Stimulated activated CD8-positive, alpha-beta memory T cell treated with anti-CD3 and anti-CD28 coated beads, Interleukin-4, amount 100 ng/mL, for 1 hour (primary cell): ENCODE measurements at places on chromosomes 11 and 22.
A peak's percentile ranks its signal among the peaks of the same experiment; 100 is the strongest.

DNA sequence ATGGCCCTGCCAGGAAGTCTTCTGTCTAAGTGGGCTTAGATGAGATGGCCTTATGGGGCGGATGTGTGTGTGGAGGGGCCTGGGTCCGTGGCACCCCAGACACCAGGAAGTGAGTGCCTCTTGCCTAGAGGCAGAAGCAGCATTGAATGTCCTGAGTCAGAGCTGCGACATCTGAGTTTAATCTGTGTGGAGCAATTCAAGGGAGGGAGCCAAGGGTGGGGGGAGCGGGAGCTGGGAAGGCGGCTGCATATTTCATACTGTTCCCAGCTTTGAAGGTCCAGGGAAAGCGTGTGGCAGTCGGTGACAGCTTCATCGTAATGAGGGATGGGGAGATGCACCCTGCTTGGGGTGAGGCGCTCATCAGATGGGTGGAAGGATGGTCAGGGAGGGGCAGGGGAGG is 73.5 kb upstream of the THY1 start:
- DNase-seq, result no peak

DNA sequence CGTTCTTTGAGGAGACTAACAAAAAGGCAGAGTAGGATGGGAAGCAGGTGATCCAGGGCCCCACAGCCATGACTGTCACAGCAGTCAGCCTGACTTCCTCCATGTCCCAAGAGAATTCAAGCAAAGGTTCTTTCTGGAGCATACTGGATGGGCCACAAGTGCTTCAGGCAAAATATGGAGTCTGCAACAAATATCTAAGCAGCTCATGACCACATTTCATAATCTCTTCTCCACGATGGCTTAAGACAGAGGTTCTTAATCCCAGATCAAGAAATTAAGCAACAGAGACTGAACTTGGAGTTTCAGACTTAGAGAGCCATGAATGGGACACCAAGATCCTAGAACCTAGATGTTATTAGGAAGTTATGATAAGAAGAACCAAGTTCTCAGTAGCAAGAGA is 31.6 kb downstream of the GUCY1A2 start:
- DNase-seq, result no peak

- peak; percentile 6 for DNase-seq
These were observed 754 bp downstream of the NUP50 start for GRCh38 chr22:45164270-45165088.

GRCh38 chr11:88415495-88415894 is 78.0 kb upstream of the CTSC start:
- no peak for DNase-seq

DNA sequence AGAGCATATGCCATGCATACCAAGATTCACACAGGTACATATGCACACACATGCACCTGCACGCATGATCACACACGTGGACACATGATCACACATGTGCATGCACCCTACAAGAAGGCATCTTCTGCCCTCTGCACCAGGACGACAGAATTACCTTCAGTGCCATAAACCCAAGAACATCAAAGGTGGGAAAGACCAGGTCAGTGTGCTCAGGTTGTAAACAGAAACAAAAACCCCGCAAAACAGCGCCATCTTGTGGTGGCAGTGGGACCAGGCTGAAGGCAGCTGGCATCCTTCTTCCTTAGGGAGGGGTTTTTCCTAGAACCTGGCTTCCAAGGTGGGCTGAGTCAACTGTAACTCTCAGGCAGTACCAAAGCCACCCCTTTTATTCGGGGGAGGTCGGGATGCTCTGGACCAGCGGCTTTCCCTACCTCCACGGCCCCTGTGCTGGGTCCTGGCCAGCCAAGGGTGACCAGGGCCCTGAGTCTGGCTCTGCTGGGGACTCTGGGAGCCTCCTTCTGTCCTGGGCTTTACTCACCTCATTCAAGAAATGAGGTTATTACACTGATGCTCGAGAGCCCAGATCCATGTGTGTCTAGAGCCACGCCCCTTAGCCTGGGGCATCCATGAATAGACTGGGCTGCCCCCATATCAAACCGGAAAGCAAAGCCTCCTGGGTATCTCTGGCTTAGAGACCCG is 69.4 kb upstream of the FGF3 start:
- DNase-seq, result peak; percentile 31

DNA sequence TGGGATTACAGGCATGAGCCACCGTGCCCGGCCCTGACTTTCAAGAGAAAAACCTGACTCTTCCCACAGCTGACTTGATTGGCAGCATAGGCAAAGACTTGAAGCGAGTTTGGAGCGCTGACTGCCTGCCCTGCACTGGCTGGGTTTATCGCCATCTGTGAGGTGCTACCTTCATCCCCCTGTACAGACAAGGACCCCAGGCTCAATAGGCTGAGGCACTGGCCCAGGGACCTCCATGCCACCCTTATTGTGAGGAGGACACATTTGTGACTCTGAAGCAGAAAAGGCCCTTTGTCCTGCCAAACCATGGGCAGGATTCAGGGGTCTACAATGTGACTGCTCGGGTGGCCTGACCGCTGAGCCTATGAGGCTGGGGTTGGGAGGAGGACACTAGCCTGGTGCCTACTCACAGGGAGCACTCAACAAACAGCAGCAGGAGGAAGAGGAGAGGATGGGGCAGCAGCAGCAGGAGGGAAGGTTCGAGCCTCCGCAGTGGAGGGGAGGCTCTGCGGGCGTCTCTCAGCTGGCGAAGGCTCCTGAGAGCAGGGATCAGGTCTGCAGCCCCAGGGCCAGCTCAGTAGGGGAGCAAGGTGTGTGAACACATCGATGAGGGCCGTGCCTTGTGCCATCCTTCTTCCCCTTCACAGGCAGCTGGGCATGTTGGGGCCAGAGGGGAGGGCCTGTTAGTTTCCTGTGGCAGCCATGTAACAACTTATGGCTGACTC is 72.9 kb upstream of the WNT7B start:
- DNase-seq, result no peak

DNA sequence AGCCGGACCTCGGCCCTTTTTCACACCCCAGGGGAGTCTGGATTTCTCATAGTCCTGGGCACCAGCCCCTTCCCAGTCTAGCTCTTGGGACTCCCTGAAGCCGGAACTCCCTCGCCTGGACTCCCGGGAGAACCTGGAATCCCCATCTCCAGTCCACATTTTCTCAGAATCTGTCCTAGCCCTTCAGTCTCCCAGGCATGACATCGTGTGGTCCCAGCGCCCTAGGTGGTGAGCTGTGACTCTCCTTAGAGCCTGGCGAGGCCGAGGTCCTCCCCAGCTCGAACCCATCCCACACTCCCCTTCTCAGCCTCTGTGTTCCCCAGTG is 673 bp upstream of the DUSP18 start:
- no peak for DNase-seq
